ENCODE measurements at places on chromosomes 4 and X.

- no peak for DNase-seq
Measured at GRCh38 chr4:159481936-159482335, 379.1 kb downstream of the RAPGEF2 start.

- DNase-seq, result no peak
Measured at GRCh38 chr4:100420571-100420970, 97.3 kb downstream of the EMCN start.

- no peak for DNase-seq
Measured at GRCh38 chr4:176745902-176746301, 46.8 kb downstream of the VEGFC start.

DNA sequence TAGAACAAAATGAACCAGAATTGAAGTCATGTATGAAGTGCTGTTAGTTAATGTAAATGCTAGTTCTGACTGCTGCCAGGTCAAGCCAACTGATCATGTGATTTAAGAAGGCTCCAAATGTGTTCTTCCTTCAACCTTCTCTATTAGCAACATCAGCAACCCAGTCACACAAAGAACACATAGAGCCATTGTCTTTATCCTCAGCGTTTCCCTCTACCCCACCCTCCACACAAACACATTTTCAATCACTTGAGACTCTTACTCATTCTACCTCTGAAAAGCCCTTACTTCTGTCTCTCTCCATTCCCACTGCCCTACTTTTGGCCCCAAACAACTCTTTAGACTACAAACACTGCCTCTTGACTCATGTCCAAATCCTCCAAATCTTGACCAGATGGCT lies 89.7 kb upstream of the KDR start:
- no peak for DNase-seq

- no peak for DNase-seq
Measured at GRCh38 chrX:118807151-118808017, 16.2 kb upstream of the ZCCHC12 start.

DNA sequence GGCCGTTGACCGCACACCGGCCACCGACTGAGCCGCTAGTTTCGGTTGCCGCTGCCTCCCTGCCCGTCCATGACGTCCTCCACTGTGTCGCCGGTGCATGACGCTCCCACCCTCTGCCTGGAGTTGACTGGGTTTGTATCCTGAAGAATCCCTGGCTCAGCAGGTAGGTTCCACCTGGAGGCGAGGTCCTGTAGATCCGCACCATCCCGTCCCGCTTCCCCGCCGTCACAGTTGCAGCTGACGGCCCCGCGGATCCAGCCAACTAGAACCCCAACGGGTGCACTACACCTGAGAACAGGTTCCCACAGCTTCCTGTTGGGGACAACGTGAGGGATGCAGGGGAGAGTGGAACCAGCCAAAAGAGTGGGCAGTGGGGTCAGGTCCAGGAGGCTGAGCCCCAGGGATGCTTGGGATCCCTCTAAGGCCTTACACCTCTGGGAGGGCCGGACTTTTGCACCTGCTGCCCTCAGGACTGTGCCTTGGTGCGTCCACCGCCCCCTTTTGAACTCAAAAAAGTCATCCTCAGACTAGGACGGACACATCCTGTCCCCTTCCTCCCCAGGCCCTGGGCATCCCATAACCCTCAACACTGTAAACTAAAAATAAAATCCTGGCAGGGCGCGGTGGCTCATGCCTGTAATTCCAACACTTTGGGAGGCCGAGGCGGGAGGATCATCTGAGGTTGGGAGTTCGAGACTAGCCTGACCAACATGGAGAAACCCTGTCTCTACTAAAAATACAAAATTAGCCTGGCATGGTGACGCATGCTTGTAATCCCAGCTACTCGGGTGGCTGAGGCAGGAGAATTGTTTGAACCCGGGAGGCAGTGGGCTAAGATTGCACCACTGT lies 1.1 kb upstream of the SLBP start:
- no peak for DNase-seq

- DNase-seq, result no peak
Measured at GRCh38 chr4:158074851-158075250, 98.0 kb downstream of the GASK1B start.

DNA sequence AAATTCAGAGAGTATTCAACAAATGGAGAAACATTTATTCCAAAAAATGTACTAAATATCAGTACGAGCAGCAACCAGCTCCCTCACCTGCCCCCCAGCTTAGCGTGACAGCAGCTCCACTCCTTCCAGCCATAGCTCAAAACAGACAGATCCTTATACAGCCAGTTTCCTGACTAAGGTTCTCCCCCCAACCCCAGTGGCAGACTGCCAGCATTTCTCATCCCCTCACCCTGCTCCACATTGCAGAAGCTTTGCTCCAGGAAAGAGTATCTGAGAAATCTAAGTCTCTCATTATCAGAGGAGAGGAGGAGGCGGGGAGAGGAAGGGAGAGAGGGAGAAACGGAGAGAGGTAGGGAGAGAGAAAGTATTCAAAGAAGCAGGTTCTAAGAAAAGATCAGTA lies 53.3 kb upstream of the PASD1 start:
- no peak for DNase-seq

GRCh38 chr4:24477919-24478318 lies 106.4 kb downstream of the DHX15 start:
- no peak for DNase-seq

DNA sequence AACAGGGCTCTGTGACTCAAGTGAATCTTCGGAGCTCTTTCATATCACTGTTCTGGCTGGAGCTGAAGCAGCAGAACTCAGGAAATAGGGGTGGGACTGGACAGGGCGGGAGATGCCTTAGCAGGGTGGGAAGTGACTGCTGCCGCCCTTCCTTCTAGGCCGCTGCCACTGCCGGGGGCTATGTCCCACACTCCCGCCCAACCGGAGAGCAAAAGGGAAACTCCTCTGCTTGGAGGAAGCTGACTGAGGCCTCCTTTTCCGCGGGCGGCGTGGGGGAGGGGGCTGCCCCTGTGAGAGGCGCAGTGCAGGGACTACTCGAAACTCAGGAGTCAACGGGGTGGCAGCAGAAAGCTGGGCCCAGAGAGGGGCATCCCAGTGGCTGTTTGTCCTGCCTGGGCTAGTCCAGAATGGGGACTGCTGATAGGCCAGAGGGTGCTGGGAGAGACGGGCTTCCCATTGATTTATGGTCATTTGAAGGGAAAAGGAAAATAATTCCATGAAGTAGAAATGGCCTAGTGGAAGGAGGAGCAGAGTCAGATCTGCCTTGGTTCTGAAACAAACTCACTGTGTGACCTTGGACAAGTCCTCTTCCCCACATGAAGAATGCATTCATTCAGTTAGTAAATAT lies 36.9 kb downstream of the STARD8 start:
- DNase-seq, result no peak

DNA sequence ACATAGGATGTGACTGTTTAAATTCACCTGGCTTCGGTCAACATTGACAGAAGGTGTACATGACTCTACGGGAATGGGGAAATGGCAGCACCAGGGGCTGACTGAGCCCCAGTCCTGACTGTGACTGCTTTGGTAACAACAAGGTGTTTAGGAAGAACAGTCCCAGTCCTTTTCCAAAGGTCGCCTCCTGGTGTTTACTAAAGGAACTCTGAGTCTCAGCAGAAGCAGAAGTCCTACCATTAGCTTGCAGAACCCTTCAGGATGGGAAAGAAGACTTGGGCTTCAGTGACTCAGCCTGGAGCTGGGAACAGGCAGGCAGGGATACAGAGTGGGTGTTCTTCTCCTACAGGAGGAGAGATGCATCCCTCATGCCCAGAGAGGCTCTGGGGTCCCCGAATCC lies 103.3 kb downstream of the MGST2 start:
- no peak for DNase-seq

- no peak for DNase-seq
Measured at GRCh38 chrX:41734530-41734929, 10.5 kb downstream of the GPR82 start.

DNA sequence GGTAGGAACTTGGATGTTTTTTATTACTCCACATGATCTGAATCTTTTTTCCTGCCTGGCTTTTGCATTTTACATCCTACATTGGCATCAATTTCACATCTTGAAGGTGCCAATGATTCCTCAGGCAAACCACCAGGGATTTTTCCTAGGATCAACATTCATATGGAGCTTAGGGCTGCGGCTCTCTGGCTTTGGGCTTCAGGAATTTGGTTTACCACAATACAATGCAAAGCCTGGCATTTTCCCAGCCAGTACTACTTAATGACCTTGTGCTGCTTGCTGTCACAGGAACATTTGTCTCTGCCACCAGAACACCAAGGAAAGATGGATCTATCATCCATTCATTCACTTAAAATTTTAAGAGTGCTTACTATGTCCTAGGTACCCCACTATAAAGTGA lies 180.7 kb downstream of the PDGFC start:
- no peak for DNase-seq

DNA sequence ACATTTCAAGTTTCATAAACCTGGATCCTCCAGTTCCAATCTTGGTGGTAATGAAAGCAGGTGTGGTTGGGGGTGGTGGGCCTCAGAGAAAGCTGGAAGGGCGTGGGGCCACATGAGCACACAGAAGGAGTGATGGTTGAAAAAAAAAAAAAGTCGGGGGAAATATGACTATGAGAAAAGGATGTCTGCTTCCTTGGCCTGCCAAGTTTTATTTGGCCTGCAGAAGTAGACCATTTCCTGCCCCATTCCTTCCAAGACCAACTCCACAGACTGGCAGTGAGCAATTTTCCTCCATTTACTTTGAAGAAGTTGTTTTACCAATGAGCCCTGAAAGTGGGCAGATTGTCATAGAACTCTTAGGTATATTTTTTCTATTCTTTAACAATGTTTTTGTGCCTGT lies 43.3 kb downstream of the LNX1 start:
- no peak for DNase-seq

GRCh38 chr4:83779103-83780052 lies 243.5 kb downstream of the GPAT3 start:
- DNase-seq, result no peak

DNA sequence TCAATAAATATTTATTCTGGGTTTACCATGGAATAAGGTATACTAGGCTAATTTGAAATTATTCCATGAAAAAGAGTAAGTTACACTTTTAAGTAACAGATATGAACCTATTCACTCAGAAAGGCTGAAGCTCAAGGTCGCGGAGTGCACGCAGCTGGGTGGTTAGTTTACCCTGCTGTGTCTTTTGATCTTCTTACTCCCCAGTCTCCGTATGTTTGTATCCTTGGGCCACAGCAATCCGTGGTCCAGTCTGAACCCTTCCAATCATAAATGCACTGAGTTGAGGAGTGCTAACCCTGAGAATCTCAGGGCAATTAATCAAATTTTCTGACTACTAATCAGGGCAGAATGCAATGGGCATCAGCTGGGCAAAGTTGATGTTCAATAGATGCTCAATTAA lies 33.9 kb downstream of the RPS3A start:
- DNase-seq, result no peak

GRCh38 chr4:158826057-158826456 lies 57.2 kb downstream of the FNIP2 start:
- no peak for DNase-seq

GRCh38 chr4:757111-757510 lies 51.5 kb downstream of the PCGF3 start:
- DNase-seq, result no peak

DNA sequence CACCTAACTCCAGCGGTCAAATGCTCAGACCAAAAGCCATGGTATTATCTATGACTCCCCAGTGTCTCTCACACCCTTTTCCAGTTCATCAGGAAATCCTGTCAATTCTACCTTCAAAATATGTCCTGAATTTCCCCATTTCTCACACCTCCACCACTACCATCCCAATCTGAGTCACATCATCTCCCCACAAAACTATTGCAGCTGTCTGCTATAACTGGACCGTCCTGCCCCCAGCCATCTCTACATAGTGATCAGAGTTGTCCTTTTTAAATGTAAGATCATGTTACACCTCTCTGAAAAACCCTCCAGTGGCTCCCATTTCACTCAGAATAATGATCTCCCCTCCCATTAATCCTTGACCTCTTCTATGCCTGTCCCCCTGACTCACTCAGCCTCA lies 6.8 kb upstream of the ODAPH start:
- DNase-seq, result no peak

GRCh38 chr4:137572163-137572562 lies 39.9 kb upstream of the PCDH18 start:
- DNase-seq, result no peak

DNA sequence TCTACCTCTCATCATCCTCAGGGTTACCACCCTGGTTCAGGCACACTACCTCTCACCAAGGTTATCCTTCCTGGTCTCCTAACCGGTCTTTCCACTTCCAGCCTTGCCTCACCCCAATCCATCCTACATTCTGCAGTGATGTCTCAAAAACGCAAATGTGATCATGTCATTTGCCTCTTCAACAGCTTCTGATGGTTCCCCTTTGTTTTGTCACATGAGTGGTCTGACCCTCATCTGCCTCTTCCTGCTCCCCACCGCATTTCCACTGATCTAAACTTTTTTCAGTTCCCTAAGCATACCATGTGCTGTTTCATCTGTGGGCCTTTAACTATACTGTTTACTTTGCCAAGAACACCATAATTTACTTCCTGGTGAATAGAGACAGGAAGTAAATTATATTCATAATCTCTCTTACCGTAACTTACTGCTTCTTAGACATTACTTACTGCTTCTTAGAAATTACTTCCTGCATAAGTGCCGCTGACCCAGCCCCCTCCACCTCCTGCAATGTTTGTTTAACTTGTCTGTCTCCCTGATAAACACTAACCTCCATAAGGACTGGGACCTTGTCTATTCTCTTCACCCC lies 27.1 kb upstream of the NSUN7 start:
- no peak for DNase-seq

DNA sequence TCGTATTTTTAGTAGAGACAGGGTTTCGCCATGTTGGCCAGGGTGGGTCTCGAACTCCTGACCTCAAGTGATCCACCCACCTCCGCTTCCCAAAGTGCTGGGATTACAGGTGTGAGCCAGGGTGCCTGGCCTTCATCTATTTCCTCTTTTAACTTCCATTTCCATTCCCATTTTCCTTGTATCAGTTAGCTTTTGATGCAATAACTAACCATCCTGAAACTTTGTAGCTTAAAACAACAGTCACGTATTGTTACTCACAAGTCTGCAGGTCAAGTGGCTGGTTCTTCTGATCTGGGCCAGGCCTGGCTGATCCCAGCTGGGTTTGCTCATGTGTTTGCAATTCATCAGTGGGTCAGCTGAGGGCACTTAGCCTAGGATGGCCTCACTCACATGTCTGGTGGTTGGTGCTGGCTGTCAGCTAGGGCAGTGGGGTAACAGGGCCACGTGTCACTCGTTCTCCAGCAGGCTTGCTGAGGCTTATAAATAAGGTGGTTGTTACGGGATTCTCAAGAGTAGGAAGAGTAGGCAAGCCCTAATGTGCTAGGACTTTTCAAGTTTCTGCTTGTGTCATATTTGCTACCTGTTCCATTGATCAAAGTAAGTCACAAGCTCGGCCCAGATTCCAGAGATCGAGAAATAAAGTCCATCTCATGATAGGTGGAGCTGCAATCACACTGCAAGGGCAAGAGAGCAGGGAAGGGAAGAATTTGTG lies 88.2 kb downstream of the SOWAHB start:
- DNase-seq, result no peak

- DNase-seq, result no peak
Measured at GRCh38 chrX:3052860-3053259, 11.6 kb downstream of the ARSF start.

- no peak for DNase-seq
Measured at GRCh38 chr4:97867557-97868091, 275.7 kb downstream of the STPG2 start.
